HL-60 (cell line): ENCODE measurements at places on chromosomes 5 and 9.

- DNase-seq = no peak
These were observed 270.2 kb upstream of the RASA1 start for GRCh38 chr5:86997516-86997915.

DNA sequence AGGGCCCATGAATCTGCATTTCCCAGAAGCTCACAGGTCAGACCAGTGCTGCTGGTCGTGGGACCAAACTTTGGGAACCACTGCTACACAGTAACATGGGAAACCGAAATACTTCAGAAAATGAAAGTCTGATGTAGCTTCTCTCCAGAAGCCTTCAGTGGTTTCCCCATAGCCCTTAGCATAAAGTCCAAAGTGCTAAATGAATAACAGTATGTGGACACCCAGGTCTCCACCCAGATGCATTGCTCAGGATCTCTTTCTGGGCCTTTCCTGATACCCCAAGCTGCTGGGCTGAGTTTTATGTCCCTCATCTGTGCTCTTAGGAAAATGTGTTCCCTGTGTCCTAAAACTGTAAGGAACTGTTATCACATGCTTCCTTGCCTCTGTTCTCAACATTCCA lies 100.4 kb downstream of the NFIB start:
- DNase-seq = no peak

GRCh38 chr5:181234455-181235306 lies 9.0 kb downstream of the RACK1 start:
- DNase-seq = no peak

DNA sequence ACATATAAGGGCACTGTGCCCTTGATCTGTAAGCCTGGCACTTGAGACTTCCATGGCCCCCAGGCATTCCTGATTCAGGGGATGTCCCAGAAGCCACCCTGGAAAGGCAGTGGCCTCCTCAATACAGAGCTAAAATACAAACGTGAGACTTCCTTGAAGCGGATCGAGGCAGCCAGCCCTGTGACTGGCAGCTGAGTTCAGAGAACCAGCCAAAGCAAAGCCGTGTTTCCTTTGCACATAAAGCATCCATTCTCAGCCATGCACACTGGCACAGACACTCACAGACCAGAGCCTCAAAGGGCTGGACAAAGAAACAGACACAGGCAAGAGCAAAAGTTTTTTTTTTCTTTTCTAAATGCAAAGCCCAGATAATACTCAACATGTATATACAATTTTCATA lies 18.8 kb upstream of the CPEB4 start:
- DNase-seq = no peak

- DNase-seq = no peak
These were observed 56.4 kb downstream of the BARX1 start for GRCh38 chr9:93898502-93899426.

- no peak for DNase-seq
These were observed 90.8 kb downstream of the MACROH2A1 start for GRCh38 chr5:135308245-135308644.

GRCh38 chr5:96279801-96280542 lies 153.1 kb downstream of the PCSK1 start:
- no peak for DNase-seq

- DNase-seq = peak; percentile 5
These were observed 2.7 kb upstream of the PCBD2 start for GRCh38 chr5:134902071-134902801.

DNA sequence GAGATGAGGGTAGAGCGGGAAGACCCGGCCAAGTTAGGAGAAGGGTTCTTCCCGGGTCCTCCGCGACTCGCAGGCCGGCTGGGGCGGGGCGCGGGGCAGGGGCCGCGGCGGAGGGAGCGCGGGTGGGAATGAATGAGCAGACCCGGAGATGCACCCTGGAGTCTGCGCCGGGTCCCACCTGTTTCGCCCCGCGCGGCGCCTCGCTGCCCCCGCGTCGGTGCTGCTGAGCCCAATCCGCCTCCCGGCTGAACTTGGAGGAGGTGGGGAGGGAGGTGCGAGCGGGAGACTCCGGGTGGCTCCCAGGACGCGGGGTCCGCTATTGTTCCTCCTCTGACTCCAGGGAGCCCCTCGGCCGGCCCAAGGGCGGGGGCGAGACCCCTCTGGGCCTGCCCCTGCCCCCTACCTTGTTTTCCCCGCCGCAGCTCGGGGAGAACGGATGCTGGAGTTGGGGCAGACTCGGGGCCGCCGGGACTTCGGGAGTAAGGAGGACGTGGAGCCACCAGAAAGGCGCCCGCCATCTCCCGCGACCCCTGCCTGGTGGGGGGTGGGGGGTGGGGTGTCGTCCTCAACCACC lies 659 bp downstream of the RAI14 start:
- DNase-seq = no peak

DNA sequence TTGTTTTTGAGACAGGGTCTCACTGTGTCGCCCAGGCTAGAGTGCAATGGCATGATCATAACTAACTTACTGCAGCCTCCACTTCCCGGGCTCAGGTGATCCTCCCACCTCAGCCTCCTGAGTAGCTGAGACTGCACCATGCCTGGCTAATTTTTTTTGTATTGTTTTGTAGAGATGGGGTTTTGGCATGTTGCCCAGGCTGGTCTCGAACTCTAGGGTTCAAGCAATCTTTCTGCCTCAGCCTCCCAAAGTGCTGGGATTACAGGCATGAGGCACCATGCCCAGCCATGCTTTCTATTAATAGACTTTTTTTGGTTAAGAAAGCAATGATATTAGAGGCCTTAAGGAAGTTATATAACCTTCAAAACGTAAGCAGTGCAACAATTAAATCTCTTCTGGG lies 23.3 kb downstream of the CLTA start:
- no peak for DNase-seq

- no peak for DNase-seq
These were observed 80.5 kb downstream of the STK10 start for GRCh38 chr5:172107571-172107970.

- DNase-seq = no peak
These were observed 12.7 kb upstream of the SVEP1 start for GRCh38 chr9:110592044-110592830.

DNA sequence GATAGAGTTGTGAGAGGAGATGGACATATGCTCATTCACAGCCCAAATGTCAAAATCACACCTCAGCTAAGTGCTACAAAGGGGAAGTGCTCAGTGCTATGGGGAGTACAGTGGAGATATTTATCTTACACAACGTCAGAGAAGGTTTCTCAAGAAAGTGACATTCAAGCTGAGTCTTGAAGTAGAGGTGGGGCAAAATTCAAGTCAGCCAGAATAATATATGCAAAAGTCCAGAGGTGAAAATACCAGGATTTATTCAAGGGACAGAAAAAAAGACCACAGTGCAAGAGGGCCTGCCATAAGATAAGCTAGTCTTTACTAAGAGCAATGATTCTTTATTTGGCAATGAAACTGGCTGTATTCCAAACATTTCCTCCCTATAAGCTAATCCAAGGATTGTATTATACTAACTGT lies 327.8 kb upstream of the PIK3R1 start:
- no peak for DNase-seq
